ENCODE measurements at places on chromosomes 12 and 14.

DNA sequence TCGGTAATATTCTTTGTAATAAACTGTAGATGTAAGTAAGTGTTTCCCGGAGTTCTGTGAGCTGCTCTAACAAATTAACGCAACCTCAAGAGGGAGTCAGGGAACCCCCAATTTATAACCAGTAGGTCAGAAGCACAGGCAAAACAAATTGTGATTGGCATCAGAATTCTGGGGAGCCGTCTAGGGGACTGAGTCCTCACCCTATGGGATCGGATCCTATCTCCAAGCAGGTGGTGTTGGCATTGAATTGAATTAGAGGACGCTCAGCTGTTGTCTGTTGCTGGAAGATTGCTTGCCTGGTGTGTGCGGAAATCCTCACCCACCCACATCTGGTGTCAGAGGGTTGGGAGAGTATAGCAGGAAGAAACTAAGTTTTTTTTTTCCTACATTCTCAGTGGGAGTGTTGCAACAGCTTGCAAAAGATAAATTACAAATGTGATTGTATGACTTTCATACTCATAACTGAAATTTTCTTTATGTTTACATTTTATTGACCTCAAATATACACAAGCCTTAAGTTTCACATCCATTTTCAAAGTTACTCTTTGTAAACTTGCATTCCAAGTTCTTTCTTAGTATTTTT is 5.5 kb downstream of the TMEM52B start:
- peak; percentile 38 for DNase-seq

- DNase-seq: no peak
These were observed 6.0 kb upstream of the IFT81 start for GRCh38 chr12:110117956-110118685.

DNA sequence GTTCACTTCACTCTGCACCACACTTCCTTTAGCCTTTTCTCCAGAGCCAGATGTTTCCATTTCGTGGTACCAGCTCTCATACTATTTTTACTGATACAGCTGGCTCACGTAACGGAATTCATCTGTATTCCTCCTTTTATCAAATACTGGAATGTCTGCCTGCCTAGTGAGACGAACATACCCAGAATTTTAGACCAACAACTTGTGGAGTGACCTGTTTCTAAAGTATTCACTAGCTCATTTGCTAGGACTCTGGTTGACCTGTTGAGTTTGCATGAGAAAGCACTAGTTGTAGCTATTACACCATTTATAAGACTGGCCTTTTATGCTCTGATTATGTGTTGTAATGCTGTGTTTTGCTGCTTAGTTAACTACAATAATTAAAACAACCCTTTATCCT is 22.6 kb downstream of the KCNA5 start:
- DNase-seq: no peak

GRCh38 chr12:49462083-49462744 is 76.6 kb upstream of the KCNH3 start:
- no peak for DNase-seq

- DNase-seq: no peak
These were observed 111.9 kb downstream of the CALM1 start for GRCh38 chr14:90508536-90509254.

DNA sequence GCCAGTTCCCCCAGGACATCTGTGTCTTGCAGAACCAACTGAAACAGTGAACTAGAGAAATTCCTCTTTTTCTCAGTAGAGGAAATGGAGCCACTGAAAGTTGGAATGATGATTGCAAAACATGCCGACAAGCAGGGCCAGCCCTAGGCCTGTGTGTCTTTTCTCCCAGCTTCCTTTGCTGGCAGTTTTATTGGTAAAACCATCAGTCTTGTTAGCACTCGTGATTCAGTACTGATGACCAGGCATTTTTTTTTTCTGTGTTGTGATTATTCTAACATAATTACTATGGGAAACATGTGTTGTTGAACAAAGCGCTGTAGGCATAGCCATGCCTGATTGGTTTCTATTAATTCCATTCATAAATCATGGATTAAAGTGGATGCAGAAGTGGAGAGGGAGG is 620.7 kb downstream of the AACS start:
- DNase-seq: no peak

GRCh38 chr14:74169906-74170305 is 69.3 kb upstream of the VSX2 start:
- no peak for DNase-seq

DNA sequence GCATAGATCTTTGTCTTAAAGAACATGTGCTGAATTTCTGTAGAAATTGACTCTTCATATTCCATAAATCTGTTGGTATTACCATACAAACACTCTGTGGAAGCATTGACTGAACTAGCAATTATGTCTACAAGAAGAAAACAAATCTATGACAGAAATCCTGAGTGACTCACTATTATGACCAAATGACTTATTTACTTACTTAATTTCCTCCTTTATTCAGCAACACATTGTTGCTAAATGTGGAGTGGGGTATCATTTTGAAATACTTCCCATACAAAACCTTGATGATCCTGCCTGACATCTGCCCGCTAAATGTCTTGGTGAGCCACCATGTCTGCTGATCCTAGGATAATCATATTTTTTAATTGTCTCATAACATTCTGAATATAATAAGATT is 99.1 kb upstream of the SLCO1C1 start:
- no peak for DNase-seq

GRCh38 chr12:81627336-81628189 is 131.6 kb downstream of the PPFIA2 start:
- DNase-seq: peak; percentile 32

- DNase-seq: peak; percentile 52
These were observed 37.4 kb downstream of the SPTLC2 start for GRCh38 chr14:77579065-77579464.

- DNase-seq: no peak
These were observed 11.5 kb downstream of the ADAMTS20 start for GRCh38 chr12:43540470-43540869.

DNA sequence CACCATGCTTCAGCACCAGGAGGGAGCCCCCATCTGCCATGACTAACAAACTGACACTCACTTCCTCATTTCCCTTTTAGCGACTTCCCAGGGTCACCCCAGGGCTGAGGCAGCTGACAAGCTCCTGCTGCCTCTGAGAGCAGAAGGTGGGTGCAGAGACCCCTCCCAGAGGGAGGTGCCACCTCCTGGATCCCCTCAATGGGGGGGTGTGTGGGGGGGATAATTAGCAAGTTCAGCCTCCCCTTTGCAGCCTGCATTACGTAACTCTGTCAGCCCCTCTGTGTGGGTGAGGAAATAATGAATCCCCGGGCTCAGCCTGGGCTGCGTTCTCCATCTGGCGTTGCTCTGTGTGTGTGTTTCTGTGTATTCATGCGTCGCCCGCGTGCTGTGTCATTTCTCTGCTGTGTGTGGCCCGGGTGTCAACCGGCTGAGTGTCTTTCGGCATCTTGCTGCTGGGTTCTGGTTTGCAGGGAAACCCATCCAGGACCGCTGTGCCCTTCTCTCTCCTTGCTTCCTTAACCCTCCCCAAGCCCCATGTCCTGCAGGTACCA is 28.0 kb downstream of the NOS1 start:
- DNase-seq: no peak

DNA sequence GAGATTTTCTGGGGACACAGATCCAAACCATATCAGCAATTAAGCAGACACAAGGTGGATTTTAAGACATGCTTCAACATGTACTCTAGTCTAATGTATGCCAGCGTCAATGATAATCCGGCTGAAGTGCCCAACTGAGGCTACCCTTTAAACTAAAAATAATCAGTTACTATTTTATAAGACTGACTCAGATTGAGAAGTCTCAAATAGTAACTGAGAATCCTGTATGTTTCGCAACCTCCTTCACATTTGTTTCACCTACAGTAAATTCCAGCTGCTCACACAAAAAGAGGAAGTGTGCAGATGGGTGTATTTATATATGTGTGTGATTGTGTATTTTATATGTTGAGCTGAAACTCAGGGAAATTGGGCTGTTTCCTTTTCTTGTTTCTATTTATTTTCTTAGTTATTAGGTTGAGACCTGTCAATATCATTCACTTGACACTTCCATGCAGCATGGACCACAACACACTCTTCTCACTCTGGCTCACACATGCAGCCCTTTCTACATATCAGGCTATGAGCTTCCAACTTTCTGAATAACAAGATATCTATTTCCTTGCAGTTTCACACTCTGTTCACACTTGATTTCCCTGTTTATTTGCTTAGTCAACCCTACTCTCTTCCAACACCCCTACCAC is 1224.9 kb upstream of the TMEM132C start:
- DNase-seq: no peak

DNA sequence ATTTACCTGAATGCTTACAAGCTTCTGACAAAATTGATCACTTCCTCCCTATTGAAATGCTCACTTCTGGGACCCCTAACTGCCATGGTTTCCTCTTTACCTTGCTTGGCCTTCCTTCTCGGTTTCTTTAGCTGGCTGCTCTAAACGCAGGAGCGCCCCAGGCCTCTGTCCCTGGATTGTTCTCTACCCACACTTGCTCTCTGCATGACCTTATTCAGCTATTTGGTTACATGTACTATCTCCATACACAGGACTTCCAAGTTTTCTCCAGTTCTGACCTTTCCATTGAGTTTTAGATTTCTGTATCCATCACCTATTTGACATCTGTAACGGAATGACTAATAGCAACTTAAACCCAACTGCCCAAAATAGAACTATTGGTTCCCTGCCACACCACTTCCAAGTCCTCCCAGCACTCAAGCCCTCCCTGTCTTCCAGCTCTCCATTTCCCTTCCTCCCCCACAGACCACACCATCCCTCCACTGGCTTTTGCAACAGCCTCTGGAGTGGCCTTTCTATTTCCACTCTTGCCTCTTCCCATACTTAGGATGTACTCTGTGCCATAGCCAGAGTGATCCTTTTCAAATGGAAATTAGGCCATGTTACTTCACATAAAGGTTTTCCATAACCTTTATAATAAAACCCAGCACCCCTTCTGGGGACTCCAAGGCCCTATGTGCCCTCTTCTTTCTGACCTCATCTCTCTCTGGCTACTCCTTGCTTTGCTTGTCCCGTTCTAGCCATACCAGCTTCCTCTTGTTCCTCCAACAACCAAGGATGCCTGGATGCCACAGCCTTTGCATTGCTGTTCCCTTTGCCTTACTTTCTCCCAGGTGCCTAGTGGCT is 202.2 kb downstream of the AEBP2 start:
- DNase-seq: no peak

DNA sequence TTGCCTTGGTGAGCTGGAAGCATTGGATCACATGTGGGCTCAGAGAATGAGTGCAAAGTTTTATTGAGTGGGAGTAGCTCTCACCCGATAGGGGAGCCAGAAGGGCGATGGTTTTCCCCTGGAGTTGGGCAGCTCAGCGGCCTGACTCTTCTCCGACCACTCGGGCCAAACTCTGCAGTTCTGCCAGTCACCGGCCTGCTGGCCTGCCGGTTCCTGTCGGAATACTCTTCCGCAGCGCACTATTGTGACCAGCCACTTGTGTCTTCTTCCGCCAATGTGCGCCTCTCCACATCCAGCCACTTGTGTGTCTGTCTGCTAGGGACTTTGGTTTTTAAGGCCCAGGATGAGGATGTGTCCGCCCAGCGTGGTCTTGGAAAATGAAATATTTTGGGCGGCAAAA is 43.5 kb upstream of the PRKD1 start:
- DNase-seq: no peak

GRCh38 chr14:105335735-105336476 is 21.4 kb downstream of the PACS2 start:
- DNase-seq: no peak

GRCh38 chr14:91229005-91229382 is 15.5 kb downstream of the GPR68 start:
- DNase-seq: no peak

DNA sequence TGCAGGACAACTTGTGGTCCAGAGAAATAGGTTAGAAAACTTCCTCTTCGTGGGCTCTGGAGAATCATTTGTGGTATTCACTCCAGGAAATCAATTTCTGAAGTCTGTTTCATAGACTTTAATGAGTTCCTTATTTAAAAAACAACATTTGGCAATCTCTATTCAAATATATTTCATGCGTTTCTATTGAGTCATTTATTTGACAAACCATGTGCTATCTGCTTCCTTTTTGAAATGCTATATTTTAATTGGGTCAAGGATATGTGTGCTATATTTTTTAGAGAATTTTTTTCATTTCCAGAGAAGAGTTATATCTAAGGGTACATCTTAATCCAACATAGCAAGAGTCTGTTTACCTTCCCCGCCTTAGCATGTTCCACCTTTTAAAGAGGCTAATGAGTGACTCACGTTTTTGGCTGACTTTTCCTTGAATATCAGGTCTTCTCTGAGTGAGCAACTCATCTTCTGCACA is 252.4 kb upstream of the EGLN3 start:
- DNase-seq: peak; percentile 35

DNA sequence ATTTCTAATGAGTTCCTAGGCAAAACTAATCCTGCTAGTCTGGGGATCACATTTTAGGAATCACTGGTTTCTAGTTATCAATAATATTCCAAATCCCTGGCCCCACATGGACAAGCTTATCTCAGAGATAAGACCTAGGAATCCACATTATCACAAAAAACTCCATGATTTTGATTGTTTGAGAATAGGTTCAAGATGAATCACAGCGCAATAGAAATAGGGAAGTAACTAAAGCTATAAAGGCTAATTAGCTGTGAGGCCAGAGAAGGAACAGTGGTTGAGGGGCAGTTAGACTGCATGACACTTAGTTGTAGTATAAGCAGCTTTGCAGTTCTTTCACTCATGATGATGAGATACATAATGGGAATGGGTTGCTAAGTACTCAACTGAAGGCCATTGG is 13.1 kb upstream of the ATP5F1B start:
- no peak for DNase-seq

All from fibroblast of the conjunctiva (primary cell).